Tibial nerve (tissue), 4 donors: ENCODE measurements at places on chromosomes 1 and 21. TPM values are rescaled to one million over a fixed set of nuclear protein-coding genes. Genes with fewer than 3 reads are reported as not detected.

Gene PTPN22
- total RNA-seq: 2.3 TPM

Gene TMEM52
- 1.0 TPM for total RNA-seq

Gene CYP4Z1
- total RNA-seq: 8.5 TPM

GRCh38 chr1:172468296-172468695, 24.4 kb upstream of the PIGC start:
- no peak for DNase-seq

- peak; percentile 83 for DNase-seq
Observed at GRCh38 chr1:27366411-27367159, at the start of gene MAP3K6. Gene MAP3K6 (minus strand): TSS chr1:27366961. CDS start chr1:27366597, 364 bp downstream.

DNA sequence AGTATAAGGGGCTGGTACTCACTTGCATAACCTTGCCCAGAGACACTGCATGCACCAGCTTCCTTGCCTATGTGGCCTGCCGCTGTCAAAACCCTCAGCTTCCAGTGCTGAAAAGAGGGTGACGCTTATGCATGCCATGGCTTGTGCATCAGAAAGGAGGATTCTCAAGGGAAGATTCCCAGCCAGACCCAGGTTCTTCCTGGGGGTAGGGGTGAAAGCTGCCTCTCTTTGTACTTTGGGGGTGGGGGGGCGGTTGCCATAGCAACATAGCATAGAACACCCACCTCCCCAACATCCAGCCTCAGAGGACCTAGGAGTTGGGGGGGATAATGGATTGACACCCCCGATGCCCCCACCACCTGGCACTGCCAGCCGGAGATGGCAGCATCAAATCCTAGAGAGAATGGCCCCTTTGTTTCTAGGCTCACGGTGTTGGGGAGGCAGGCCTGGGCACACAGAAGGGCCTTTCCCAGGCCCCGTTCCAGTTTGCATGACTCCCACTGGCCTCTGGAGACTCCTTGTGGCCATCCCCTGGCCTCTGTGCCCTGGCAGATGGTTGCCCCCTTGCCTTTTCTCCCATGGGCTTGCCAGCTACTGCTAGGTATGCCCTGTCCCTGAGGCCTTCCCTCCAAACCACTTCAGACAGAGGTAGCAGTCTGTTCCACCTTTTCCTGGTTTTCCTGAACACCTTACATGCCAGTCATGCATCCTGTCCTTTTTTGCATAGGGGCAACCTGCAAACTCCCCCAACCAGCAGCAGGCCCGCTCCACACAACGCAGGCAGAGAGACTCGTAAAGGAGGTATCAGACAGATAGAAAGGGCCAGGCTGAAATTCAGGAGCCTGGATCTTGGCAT, 44.6 kb downstream of the RHBG start:
- DNase-seq: no peak

DNA sequence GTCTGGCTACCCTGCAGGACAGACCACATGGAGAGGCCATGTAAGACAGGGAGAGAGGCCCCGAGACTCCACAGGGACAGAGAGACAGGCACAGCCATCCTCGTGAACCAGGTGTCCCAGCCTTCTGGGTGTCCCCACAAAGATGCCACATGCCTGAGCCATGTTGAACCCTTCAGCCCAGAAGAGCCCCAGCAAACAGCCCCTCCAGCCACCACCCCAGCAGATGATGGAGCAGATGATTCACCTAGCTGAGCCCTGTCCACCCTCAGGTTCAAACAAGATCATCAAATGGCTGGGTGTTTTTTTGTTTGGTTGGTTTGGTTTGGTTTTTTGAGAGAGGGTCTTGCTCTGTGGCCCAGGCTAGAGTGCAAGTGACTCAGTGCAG, 78.7 kb downstream of the DHRS3 start:
- DNase-seq: no peak

- DNase-seq: no peak
Observed at GRCh38 chr1:195306281-195306680, 1302.0 kb downstream of the KCNT2 start.

DNA sequence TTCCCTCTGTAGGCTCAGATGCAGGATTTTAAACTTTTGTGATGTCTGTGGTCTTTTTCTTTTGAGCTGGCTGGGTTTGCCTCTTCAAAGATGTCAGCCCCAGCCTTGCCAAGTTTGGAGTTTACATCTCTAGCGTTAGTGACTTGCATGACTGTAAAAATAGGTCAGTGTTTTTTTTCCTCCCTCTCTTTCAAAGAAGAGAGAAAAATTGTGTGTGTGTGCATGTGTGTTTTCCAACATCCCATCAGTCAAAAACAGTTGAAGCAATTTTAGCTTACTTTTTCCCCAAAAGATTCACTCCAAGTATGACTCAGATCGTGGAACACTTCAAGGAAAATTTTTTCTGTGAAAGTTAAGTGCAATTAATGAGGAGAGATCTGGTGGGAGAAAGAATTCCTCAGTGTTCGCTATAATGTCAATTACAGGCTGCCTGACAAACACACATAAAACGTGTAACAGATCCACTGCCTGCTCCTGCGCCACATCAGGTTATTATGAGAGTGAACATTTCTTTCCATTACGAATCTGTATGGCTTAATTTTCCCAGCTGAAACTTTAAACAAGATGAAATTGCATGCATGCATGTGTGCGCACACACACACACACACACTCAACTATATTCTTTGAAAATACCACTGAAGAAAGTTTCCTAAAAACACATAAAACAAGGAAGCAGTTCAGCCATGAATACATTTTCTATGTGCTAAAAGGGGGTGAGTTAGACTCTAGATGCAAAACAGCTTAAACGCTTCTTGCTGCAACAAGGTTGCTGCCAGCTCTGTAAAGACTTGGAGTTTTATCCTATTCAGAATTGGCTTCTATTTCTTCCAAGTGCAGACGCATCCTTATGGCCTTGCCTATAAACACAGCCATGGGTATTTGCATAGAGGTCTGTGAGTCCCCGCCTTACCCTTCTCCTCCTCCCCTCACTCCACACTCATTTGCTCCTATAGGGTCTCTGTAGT, 55.5 kb downstream of the TLR5 start:
- DNase-seq: no peak

DNA sequence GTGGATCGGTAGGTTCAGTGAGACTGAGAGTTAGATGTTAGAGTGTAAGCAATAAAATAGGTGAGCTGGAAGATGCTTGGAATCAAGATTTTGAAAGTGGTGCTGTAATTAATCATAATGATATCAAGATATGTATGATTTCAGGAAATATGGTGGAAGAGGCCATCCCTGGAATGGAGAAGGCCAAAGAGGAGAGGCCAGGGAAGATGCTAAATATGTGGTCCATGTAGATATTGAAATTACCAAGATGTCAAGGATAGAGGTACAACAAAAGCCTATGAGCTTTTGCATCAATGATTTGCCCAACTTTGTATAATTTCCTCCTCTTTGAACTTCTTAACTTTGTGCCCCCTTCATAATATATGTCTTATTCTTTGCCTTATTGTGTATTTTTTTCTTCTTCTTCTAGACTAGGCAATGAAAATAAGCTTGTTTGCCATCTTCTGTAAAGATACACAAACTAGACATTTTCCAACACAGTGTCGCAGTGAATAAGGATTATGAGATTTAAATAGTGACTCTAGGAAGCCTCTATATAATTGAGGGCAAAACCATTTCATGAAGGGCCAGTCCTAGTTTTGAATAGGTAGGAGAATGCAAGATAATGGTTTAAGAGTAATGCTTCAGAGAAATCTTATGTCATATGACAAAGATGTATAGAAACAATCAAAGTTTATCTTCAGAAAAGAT, 8.9 kb downstream of the PTGS2 start:
- DNase-seq: no peak

DNA sequence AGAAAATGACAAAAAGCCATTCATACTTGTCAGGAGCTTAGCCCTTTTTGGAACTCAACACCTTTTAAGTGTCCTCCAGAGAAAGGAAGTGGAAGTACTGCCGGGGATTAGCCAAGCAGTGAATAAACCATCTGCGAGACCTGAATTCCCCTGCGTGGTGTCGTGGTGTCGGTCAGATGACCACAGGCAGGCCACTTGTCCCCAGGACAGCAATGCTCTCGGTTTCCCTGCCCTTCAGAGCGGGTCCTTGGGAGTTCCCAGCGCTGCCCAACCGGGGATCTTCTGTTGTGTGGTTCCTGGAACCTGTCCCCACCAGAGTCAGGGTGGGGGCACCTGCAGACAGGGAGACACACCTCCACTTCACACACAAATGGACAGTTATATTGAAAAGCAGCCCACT, 9.2 kb downstream of the GPR157 start:
- no peak for DNase-seq

GRCh38 chr1:48236716-48237470, 14.4 kb downstream of the SLC5A9 start:
- no peak for DNase-seq

DNA sequence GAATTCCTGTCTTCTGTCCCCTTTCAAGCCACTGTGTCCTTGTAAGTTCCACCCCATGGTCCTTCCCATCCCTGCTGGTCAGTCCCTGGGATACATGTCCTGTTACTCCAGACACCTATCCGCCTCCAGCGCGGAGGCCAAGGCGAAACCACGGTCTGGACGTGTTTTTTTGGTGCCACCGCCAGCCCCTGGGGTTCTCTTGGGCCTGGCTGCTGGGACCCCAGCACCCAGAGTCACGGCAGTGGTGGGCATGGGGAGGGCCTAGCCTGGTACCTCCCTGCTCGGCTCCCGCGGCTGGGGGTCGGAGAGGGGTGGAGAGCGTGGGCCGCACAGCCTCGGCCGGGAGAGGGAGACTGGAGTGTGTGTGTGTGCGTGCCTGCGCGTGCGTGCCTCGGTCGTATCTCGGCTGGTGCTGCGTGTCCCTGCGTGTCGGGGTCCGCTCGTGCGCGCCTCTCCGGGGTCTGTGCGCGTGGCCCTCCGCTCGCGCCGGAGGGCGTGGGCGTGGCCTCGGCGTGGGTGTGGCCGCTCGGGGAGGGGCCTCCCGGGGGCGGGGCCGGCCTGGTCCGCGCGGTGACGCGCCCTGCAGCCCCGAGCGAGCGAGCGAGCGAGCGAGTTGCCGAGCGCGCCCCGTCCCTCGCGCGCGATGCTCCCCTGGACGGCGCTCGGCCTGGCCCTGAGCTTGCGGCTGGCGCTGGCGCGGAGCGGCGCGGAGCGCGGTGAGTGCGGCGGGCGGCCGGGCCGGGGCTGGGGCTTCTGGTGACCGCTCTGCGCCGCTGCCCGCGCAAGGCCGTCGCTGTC, at the start of gene VWA1:
VWA1 (plus strand) TSS at position 585 of the 798 bp plus-strand sequence; CDS start at position 644, 59 bp downstream.
- DNase-seq: no peak
